SHP77 (cell line): ENCODE measurements at places on chromosomes 13 and 19.

DNA sequence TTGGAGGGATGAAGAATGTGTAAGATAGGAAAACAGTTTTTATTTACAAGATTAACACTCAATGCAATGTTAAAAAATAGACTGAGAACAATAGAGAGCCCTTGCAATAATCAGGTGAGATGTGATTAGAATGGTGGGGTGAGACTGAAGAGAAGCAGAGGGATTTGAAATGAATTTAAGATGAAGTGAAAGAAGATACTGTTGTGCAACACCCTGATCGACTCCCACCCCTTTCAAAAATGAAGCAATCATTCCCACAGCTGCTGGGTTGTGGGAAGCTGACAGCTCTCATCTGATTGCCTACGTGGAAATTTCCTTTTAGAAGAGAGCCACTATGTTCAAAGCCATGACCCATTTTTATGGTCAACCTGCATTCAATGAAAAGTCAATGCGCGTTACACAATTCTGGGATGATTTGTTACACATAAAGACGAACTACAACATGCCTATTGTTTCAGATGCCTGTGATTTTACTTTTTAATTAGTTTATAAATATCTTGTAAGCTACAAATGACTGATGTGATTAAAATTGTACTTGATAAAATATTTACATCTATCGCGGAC lies 1374.8 kb downstream of the PCDH9 start:
- DNase-seq: peak; percentile 4

DNA sequence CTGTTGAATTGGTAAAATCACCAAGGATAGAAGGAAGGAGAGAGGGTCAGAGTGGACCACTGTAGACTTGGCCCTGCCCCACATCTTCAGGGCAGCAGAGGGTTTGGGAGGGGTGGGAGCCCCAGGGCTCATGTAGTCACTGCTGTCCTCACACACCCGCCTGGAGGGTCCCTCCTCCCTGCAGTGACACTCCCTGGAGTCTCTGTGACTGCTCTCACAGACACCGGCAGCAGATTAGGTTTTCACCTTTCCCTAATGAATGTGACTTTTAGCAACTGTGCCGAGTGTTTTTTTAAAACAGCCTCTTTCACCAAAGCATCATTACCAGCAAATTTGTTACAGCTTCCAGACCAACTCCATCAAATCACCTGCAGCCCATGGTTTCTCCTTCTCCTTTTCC lies 45.7 kb upstream of the CCNE1 start:
- no peak for DNase-seq

- no peak for DNase-seq
Observed at GRCh38 chr13:64052521-64052920, 2636.9 kb upstream of the PCDH20 start.

- no peak for DNase-seq
Observed at GRCh38 chr19:3586707-3587346, 1.5 kb downstream of the GIPC3 start.

DNA sequence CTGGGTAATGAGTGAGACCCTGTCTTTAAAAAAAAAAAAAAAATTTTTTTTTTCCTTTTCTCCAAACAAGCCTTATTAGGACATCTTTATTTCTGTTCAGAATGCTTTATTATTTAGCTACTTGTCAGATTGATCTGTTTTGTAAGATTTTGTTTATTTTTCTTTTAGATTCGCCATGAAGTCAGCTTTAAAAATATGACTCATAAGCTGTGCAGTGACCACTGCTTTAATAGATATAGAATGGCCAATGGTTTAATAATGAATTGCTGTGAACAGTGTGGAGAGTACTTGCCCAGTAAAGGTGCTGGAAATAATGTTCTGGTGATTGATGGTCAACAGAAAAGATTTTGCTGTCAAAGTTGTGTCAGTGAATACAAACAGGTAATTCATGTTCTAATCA lies 47.7 kb downstream of the ZMYM2 start:
- DNase-seq: no peak

GRCh38 chr13:73593199-73593765 lies 534.5 kb downstream of the KLF5 start:
- no peak for DNase-seq

- DNase-seq: no peak
Observed at GRCh38 chr19:45901912-45902650, at the start of gene MYPOP. Gene MYPOP (minus strand): TSS chr19:45902613. CDS start chr19:45901773, 840 bp downstream.

DNA sequence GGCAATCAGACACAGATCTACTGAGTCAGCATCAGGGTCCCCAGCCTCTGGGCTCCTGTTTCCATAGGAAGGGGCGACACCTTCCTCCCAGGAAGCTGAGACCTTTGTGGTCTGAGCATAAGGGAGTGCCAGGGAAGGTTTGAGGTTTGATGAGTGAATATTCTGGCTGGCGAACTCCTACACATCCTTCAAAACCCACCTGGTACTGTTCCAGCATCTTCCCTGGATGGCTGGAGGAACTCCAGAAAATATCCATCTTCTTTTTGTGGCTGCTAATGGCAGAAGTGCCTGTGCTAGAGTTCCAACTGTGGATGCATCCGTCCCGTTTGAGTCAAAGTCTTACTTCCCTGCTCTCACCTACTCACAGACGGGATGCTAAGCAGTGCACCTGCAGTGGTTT lies 9.2 kb downstream of the INSL3 start:
- no peak for DNase-seq

DNA sequence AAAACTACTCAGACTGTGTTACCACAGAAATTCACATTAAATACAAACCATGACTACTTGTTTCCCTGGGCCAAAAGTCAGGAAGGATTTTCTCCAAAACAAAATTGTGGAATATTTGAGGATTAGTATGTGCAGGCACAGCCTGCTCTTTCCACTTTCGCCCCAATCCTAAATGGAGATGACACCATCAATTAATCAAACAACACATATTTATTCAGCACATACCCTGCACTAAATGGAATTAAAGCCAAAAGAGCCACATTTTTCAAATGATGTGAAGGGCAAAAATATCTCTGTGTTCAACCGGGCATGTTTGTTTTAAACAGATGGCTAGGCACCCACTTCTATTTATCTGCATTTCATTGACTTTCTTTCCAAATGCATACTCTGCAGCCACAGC lies 523.1 kb downstream of the DCT start:
- peak; percentile 17 for DNase-seq

DNA sequence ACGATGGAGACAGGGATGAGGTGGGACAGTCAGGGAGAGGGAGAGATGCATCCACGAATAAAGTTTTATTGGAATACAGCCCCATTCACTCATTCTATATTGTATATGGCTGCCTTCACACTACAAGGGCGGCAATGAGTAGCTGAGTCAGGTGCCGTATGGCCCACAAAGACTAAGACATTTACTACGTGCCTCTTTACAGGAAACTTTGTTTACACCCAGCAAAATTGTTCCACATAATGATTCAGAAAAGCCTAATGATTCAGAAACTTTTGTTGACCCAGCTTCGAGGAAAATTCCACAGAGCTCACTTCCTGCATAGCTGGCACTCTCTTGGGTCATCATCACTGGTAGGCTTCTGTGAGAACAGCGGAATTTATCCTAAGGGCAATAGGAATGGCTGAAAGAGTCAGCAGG lies 87.3 kb upstream of the PEG3 start:
- no peak for DNase-seq

- DNase-seq: no peak
Observed at GRCh38 chr13:80141123-80141849, 199.6 kb downstream of the SPRY2 start.

DNA sequence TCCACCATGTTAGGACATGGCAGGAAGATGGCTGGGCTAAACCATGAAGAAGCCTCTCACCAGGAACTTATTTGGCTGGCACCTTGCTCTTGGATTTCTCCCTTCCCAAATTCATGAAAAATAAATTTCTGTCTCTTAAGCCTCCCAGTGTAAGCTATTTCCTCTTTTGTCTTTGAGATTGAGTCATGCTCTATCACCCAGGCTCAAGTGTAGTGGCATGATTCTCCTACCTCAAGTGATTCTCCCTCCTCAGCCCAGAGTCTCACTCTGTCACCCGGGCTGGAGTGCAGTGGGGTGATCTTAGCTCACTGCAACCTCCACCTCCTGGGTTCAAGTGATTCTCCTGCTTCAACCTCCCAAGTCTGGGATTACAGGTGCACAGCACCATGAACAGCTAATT lies 12.6 kb downstream of the ZNF888 start:
- no peak for DNase-seq

DNA sequence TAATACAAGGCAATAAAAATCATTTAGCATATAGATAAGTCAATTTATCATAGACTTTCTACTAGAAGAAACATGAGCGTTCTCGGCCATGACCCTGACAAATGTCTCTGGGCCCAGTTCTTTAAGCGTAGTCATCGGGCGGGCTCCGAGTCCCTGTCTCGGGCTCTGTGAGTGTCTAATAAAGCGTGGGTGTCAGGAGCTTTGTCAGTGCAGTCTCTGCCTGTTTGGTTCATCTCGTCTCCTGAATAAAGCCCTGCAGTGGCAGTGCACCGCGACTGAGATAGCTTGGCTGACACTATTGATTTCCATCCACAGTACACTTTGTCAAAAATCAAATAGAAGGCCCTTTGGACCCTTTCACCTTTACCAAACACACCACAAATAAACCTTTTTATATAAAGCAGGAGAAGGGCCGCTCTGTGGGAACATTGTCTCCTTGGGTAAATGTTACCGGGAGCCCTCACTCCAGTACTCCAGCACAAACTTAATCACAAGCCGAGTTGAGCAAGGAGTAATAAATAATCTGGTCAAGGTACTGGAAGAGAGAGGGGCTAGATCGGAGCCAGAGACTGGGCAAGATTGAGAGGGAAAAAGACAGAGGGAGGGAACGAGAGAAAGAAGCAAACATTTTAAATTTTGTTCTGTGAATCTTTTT lies 368.2 kb upstream of the TSHZ3 start:
- DNase-seq: no peak

DNA sequence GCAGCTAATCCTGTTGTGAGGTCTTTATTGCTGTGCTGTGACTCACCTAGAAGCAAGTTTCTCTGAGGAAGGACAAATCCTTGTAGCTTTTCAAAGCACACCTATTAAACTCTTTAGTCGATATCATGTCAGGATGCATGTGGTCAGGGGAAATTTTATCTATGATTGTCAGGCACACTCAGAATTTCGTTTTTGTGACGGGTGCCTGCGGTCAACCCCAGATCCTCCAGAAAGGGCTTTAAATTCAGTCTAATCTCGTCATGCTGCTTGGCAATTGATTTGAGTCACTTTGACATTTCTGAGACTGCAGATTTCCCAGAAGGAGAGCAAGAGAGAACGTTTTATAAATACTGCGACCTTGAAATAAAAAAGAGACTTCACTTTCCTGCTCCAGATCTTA lies 316.9 kb downstream of the FGF9 start:
- DNase-seq: no peak

- DNase-seq: no peak
Observed at GRCh38 chr19:7469669-7470285, 19.1 kb downstream of the PEX11G start.

DNA sequence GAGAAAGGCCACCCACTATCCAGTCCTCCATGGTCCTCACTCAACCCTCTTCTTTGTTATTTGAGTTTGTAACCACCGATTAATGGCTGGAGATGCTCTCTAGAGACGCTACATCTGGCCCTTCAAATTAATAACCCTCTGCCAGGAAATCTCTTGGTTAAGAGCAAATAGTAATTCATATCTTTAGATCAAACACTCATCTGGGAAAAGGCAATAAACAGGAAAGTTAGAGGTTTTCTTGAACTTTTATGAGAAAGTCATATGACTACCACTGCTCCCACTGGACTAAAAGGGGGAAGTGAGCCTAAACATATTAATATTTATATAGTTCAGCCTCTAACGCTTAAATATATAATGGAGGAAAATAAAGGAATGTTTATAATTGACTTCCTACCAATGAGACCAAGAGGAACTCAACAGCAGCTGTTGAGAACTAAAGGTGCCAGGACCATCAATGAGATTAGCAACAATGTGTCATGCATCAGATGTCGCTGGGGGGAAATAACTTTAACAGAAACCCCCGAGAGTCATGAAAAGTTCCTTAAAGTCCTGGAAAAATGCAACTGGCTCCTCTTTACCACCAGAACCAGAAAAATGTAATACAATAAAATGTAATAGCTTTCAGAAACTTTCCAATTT lies 2.7 kb downstream of the TBC1D4 start:
- peak; percentile 11 for DNase-seq

DNA sequence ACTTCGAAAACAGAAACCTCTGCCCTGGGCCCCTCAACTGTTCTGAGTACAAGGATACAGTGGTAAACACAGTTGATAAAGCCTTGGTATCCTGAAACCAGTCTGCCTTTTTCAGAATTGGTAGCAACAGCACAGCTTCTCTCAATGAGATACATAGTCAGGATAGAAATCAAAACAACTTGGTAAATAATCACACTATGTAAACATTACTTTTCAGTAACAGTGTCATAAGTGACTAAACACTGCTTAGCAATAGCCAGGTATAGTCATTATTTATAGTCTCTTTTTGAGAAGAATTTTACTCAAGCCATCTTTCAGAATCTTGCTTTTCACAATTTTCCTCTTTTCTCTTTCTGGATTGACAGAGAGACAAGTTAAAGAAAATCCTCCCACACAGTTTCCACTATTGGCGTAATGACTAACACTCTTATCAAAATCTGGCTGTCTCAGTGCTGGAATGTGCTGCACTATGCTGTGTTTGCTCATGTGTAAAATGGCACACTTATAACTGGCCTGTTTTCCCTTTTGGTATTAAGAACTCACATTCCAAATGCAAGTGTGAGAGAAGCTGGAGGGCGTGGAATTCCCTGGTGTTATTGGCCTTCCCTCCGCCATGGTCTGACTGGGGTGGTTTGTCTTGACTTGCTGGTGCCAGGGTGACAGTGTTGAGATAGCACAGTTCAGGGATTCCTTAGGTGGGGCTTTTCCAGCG lies 368.8 kb downstream of the TDRD3 start:
- no peak for DNase-seq

- DNase-seq: no peak
Observed at GRCh38 chr13:99639126-99639525, 137.9 kb downstream of the TM9SF2 start.

DNA sequence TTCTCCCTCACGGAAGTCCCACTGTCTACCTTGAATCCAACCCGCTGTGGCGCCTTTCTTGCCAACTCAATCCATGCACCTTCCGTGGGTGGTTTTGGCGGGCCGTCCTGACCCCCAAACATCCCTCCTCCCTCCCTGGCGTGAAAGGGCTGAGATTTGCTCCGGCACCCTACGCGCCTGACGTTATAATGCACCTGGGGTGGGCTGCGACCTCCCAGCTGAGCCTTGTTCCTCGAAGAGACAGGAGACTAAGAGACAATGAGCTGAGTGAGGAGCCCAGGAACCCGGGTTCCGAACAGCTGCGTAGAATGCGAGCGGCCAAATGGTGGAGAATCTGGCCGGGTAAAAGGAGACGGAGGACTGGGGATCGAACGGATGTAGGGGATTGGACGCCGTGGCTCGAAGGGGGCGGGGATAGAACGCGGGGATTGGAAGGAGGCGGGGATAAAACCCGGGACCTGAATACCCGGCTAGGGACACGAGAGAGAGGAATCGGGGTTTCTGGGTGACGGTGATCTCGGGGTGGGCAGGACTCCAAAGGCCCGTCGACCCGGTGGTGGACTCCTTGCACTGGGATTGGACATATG lies at the start of gene CPT1C:
TSS of gene CPT1C (plus strand) at position 461 of the 587 bp plus-strand sequence. CDS start 1,137 bp downstream, outside the sequence.
- DNase-seq: peak; percentile 90

GRCh38 chr13:48315969-48316650 lies 12.6 kb downstream of the RB1 start:
- no peak for DNase-seq
